ENCODE measurements at places on chromosomes 2 and 18. TPM values are rescaled to one million over a fixed set of nuclear protein-coding genes. Genes with fewer than 3 reads are reported as not detected.

Gene KLHL41
- total RNA-seq: not detected

GRCh38 chr2:65834771-65835475 is 402.5 kb upstream of the SPRED2 start:
- DNase-seq: no peak

DNA sequence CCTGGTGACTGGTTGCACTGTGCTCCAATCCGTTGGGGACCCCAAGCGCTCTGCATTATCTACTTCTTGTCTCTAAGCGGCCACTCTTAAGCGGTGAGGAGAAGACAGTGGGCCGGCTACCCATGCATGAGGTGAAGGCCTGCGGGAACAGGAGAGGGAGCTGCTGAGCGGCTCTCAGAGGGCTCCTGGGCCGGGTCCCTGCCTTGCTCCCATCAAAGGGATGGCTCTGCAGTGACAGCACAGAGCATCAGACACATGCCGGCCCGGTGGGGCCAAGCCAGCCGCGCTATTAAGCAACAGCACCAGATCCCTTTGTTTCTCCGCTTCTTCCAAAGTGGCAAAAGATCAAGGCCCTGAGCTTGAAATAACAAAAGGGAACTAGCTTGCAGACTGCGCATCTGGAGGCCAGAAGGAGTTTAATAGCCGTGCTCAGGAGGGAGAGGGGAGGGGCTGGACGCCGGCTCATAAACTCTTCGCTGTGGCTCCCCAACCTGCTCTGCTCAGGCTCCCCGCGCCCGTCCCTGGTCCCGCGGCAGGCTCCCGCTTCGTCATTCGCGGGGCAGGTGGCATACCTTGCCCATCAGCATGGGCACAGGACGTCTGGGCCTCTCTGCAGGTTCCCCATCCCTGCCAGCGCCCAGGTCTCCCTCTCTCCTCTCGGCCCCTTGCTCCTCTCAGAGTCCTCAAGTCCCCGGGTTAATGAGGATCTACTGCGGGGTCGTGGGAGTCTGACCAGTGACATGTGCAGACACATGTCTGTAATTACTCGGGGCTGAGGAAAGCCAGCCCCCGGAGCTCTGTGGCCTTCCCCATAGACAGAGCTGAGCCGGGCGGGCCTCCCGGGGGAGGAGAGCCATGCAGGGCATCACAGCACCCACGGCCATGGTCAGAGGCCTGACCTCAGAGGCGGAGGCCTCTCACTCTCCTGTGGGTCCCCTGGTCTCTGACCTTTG is 96.7 kb downstream of the ASB1 start:
- DNase-seq: peak; percentile 66

- DNase-seq: peak; percentile 42
These were observed 85.6 kb downstream of the CD8B2 start for GRCh38 chr2:106572541-106573450.

- DNase-seq: no peak
These were observed 67.8 kb upstream of the HNMT start for GRCh38 chr2:137896467-137896866.

- DNase-seq: no peak
These were observed 177.6 kb downstream of the MTX2 start for GRCh38 chr2:176446718-176447414.

DNA sequence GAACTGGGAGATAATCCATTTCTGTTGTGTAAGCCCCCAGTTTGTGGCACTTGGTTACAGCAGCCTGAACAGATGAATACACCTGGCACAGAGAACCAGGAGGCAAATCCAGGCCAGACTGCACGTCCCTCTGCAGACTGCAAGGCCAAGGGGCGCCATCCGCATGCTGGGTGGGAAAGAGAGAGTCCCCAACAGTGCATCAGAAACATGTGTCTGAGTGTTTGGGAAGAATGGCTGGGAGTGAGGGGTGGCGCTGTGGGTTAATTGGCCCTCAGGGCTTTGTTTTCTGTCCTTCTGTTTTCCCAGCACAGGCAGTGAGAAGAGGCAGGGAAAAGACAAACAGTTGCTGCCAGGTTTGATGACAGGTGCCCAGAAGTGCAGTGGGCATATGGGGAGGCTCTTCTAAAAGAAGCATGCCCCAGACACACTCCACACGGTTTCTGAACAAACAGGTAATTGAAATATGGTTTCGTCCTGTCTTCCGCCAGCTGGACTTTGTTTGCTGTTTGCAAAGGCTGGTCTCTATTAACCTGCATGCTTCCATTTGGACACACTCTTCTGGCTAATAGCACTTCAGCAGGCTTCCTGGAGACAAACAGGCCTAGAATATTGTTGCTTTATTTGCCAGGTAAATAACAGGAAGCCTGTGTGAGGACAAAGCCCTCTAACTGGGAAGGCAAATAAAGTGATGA is 43.4 kb upstream of the SEC11C start:
- DNase-seq: peak; percentile 58

Gene CNRIP1
- 28.0 TPM for total RNA-seq

- no peak for DNase-seq
These were observed 25.0 kb upstream of the TMBIM1 start for GRCh38 chr2:218317303-218317630.

Measured in glutamatergic neuron (in vitro differentiated cells).